ENCODE measurements at places on chromosomes 2 and 18.
A peak's percentile ranks its signal among the peaks of the same experiment; 100 is the strongest.

DNA sequence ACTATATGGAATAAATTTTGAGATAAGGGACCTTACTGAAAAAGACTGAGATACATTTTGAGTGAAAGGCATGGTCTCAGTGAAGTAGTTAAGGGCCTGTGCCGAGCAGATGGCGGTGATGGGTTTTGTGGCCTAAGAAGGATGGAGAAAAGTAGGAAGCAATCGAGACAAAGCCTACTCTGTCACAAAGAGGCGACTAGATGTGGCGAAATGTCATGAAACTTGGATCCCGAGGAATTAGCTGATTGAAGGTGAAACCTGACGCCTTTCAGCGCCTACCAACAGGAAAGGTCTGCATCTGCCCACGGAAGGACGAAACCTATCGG lies 558 bp upstream of the CEP192 start:
- no peak for DNase-seq

- no peak for DNase-seq
These were observed 5.7 kb upstream of the STK17B start for GRCh38 chr2:196177124-196177523.

- peak; percentile 79 for DNase-seq
These were observed 46.0 kb downstream of the LRRFIP1 start for GRCh38 chr2:237673130-237674001.

- DNase-seq: no peak
These were observed 210.5 kb downstream of the ANAPC1 start for GRCh38 chr2:111673526-111673925.

GRCh38 chr2:68765739-68766375 lies 31.2 kb downstream of the ARHGAP25 start:
- DNase-seq: no peak

- no peak for DNase-seq
These were observed 35.5 kb downstream of the STAT1 start for GRCh38 chr2:190978389-190979053.

- DNase-seq: no peak
These were observed 9.9 kb downstream of the GPN1 start for GRCh38 chr2:27638709-27639108.

GRCh38 chr2:129765678-129766351 lies 213.7 kb upstream of the RAB6C start:
- no peak for DNase-seq

GRCh38 chr2:28343184-28343942 lies 49.3 kb upstream of the FOSL2 start:
- no peak for DNase-seq

- DNase-seq: no peak
These were observed 164.4 kb downstream of the BABAM2 start for GRCh38 chr2:28054916-28055315.

DNA sequence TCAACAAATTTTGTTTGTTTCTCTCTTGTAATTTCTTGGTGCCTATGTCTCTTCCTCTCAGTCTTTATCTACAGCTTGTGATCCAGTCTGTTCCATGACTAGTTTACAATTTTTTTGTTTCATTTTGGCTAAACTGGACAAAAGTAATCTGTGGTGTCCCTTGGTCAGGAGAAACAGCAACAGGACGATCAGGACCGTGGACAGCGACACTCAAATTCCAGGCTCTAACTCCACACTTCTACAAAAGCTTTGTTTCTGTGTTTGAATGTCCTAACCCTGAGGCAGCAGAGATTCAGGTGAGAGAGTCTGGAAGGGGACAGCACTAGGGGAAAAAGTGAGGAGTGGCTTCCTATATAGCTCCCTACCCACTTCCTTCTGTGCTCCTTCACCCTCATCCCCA lies 593.3 kb upstream of the FANCL start:
- DNase-seq: no peak

- no peak for DNase-seq
These were observed 247.9 kb upstream of the SYT4 start for GRCh38 chr18:43525169-43525568.

- peak; percentile 36 for DNase-seq
These were observed 139.9 kb downstream of the THADA start for GRCh38 chr2:43455731-43456642.

DNA sequence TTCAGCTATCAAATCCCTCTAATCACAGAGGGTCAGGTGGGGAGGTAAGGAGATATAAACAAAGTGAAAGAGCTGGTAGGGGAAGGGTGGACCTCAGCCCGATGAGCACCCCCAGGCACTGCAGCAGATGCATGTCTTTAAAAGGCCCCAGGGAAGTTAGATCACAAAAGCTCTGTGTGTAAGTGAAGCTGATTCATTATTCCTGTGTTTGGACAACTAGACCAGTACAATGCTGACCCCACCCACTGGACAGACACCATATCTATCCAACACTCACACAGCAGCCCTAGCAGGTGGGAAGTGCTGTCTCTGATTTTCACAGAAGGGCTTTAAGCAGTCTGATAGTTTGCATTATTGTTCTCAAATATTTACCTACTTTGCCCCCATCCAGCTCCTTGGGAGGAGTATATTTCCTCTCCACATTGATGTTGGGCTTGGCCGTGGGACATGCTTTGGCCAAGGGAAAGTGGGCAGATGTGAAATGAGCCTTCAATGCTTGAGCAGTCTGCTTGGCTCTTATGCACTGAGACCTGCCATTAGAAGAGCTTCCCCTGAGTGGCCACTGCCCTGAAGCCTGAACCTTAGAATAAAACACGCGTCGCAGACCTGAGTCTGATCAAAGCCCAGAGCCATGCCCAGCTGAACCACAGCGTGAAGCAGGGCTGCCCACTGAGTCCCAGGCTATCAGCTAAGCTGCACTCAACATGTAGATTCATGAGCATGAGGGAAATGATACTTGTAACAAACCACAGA lies 111.4 kb downstream of the COPS8 start:
- no peak for DNase-seq

DNA sequence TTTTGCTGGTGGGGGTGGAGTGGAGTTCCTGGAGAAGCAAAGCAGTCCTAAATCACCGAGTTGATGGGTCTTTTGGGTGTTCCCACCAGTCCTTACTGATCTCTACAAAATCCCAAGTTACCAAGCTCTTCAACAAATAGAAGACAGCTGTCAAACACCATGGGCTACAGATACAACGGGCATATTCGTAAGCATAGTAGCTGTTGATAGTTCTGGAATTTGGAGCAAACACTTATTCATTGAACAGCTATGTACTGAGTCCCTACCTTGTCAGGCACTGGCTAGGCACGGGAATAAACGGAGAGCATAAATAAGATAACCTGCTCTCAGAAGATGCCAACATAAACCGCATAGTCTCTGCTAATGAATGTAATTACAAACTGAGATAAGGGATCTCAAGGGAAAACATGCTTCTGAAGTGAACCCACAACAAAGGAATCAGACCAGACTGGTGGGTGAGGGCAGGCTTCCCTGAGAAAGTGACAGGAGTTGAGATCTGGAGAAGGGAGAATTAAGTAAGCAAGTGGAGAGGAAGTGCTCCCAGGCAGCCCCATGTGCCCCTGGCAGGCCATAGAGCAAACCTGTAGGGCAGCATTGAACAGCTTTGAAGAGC lies 947 bp upstream of the ANKRD44 start:
- no peak for DNase-seq

DNA sequence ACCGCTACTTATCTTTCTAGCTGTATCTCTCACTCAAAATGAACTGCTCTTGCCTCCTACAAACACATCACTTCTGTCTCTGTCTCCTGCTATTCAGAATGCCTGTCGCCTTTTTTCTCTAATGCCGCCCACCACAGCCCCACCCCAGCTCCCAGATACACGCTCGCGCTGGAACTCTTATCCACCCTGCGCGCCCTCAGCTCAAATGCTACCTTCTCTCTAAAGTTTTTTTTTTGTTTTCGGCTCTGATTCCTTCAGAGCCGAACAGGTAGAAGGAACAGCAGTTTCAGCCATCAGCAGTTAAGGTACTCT lies 3.9 kb upstream of the SOS1 start:
- no peak for DNase-seq

DNA sequence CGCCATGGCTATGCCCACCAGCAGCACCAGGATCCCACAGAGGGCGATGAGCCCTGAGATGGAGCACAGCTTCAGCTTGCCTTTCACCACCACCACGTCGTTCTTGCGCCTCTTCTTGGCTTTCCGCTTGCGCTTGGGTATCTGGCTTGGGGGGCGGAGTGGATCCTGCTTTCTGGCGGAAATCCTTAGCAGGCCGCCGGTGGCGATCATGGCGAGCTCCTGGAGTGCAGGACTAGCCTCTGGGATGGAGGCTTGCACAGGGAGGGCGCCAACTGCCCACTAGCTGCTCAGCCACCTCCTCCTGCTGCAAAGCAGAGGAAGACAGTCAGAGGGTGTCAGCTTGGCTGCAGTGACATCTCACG lies 3.5 kb downstream of the TMEM200C start:
- DNase-seq: no peak

- no peak for DNase-seq
These were observed 24.7 kb downstream of the LGALSL start for GRCh38 chr2:64478502-64479230.

- peak; percentile 89 for DNase-seq
These were observed at the start of gene MTIF2 for GRCh38 chr2:55268907-55269644. Gene MTIF2, minus strand, starts transcription at chr2:55269231. Its CDS starts 5,373 bp downstream, at chr2:55263858.

DNA sequence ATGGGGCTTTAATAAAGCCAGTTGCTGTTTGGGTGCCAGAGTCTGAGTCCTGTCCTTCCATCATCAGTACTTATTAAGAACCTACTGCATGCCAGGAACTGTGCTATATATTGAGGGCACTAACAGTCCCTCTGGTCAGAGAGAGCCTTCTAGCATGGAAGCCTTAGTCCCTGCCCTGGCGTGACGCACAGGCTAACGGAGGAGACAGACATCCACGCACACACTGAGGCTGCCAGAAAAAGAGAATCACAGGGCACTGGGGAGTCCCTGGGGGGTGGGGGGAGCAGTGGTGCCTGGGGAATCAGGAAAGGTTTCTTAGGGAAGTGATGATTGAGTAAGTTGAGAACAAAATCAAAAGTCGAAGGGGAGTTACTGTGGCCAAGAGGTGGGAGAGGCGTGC lies 31.5 kb downstream of the CTIF start:
- DNase-seq: no peak

DNA sequence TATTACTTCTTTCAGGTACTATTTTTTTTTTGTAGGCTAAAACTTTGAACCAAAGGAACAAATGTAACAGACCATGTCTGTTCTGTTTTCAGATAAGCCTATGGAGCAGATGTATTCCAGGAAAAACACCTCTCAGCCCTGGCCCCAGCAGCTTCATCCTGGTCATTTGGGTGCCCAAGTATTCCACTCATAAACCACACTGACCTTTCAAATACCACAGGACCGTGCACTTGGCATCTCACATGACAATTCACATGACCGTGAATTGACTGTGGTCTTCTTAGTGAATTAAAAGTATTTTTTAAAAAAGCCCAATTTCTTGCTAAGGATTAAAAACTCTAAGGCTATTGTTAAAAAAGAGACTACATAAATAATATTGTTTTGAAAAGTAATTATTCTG lies 50.2 kb downstream of the SMIM21 start:
- DNase-seq: no peak

DNA sequence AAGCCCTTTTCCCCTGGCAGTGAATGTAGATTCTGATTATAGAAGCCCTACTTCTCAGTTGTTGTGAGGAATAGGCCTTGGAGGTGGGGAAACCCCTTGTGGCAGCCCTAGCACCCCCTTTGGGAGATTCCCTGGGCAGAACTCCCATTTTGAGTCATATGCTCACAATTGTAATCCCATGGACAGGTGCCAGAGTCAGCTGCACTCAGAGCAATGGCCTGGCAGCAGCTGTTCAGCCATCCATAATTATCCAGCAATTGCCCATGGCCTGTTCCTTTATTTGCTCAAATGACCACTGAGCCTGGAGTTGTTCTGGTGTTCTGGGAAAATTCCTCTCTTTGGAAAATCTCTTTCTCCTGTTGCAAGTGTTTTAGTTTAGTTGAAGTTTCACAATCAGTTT lies 71.7 kb downstream of the PTRHD1 start:
- no peak for DNase-seq

GRCh38 chr18:76461148-76461547 lies 33.9 kb downstream of the ZNF516 start:
- DNase-seq: no peak

GRCh38 chr2:112686348-112687217 lies 34.2 kb upstream of the NT5DC4 start:
- no peak for DNase-seq

DNA sequence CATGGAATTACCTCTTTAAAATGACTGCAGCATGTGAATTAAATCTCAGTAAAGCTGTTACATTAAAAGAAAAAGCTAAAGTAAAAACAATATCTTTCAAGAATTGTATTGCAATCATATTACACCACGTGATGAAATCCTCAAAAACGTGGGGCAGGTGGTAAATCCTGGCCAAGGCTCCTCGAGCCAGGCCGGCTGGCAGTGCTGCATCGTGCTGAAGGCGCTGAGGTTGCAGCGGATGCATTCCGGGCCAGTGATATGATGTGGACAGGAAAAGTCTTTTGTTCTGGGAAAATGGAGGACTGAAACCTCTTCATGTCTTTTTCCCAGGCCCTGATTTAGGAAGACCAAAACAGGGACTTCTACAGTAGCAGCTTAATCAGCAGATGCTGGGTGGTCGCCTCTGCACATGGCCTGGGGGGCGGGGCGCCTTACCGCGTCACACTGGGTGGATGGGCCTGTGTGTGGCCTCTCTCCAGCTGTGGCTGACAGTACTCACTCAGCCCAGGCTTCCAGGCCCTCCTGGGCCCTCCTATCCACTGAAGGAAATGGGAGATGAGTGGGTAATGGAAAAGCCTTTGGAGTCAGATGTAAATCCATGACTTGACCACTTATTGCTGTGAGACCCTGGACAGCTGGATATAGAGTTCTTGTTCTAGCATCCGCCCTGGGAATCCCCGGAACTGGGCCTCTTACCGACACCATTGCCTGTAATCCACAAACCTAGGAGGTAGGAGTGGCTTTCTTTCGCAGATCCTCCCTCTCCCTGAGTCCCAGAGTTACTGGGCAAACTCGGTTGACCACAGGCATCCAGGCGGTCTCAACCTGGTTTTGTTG lies 45.1 kb downstream of the PROC start:
- DNase-seq: no peak

GRCh38 chr2:32960238-32960637 lies 13.5 kb downstream of the LTBP1 start:
- DNase-seq: no peak

DNA sequence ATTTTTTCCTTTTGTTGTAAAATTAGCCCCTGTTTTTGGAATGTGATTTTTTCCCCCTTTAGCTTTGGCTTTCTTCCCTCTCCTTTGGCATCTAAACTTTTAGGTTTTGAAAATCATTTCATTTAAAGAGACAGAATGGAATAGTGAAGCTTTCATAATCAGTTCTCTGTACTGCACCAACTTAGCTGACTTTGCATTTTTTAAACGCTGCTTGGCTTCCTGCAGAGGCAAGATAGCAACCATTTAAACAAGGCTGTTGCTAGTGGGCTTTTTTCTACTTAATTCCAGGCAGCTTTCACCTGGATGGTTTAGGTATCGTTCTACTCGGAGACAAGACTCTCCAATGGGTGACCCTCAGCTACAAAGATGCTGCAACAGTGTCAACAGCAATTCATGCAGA lies 267.9 kb upstream of the PKDCC start:
- DNase-seq: peak; percentile 26
